Activated B cell treated with CpG ODN at 0.5 μM for 24 hours (primary cell): ENCODE measurements at places on chromosomes 16 and 17.

DNA sequence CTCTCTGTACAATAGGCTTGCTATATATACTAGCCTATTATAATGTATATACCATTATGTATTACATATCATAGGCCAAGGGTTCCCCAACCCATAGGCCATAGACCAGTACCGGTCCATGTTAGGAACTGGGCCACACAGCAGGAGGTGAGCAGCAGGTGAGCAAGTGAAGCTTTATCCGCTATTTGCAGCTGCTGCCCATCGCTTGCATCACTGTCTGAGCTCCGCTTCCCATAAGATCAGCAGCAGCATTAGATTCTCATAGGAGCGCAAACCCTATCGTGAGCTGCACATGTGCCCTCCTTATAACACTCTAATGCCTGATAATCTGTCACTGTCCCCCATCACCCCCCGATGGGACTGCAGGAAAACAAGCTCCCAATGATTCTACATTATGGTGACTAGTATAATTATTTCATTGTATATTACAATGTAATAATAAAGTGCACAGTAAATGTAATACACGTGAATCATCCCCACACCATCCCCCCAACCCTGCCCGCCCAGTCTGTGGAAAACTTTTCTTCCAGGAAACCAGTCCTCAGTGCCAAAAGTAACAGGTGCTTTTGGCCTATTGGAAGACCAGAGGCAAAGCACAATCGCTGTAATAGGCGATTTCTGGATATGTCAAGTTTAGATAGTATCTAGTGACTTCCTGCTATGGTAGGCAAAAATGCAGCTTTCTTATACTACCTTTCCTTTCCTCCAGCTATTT, 84.1 kb downstream of the MYH11 start:
- DNase-seq: no peak

DNA sequence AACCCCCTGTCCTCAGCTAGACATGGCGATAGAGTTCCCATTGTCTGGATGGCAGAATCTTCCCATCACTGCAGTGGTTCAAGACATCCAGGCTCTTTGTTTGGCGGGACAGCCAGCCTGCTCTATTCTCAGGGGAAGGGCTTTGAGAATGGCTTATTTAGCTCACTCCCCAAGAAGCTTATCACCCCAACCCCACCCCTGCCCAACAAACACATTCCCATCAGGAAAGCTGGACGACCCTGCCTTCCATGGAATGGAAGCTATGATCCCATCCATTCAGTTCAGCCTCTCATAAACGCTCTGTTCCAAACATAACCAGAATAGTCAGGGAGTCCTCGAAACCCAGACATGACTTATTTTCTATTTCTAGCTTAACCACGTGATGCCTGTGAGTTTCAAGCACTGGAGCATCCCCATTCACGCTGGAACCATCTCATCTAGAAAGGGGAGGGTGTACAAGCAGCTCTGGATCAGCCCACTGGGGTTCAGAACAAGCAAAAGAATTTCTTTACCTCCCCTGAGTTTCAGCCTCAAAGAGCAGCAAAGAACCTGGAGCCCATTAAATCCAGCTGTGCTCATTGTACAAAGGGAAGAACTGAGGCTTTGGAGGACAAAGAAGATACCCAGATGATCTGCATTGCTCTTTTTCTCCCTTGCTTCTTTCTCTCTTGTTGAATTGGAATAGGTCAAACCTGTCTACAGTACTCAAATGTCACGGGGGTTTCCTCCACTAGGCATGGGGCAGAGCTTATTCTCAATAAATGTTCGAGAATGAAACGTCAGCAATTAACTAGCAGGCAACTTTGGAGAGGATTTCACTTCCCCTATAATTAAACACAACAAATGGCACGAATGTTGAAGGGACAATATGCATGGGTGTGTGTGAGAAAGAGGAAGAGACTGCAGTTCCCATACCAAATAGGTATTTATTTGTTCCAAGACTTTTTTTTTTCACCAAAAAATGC, 93.1 kb downstream of the XYLT1 start:
- DNase-seq: no peak

GRCh38 chr16:59330019-59330670, 596.0 kb upstream of the GOT2 start:
- no peak for DNase-seq

DNA sequence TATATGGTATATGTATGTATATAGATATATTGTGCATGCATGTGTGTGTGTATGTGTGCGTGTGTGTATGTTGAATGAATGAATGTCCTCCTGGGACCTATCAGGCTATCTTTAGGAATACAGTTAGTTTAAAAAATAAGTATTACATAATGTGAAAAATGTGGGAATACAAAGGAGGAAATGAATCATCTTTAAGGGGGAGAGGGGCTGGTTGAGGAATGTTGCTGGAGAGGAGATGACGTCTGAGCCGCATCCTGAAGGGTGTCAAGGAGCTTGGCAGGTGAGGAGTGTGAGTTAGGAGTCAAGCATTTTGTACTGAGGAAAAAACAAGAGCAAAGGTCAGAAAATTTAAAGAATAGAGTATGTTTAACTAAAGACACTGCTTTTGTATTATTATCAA, 62.4 kb upstream of the NLK start:
- no peak for DNase-seq

GRCh38 chr17:6072611-6073010, 2.4 kb downstream of the WSCD1 start:
- no peak for DNase-seq

DNA sequence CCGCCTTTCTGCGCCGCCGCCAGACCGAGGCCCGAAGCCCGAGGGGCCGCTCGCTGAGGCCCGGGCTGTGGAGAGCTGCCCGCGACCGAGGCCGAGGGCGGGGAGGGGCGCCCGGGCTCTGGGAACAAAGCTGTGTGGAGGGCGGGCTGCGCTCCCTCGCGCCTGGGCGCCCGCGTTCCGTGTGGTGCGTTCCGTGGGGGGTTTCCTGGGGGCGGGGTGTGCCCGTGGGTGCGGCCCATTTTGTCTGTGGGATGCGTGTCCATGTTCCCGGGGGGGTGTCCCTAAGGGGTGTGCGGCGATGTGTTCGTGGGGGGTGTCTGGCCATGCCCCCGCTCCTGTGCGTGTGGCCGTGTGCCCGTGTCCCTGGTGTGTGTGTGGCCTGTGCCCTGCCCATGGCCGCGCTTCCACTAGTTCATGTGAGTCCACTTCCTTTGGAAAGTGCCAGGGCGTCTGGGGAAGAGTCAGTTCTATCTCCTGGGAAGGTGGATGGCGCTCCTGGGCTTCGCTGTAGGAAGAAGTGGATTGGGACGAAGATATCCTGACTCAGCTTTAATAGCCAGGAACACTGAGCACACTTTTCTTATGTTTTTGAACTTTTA, 520 bp downstream of the JPT2 start:
- DNase-seq: peak; percentile 50

DNA sequence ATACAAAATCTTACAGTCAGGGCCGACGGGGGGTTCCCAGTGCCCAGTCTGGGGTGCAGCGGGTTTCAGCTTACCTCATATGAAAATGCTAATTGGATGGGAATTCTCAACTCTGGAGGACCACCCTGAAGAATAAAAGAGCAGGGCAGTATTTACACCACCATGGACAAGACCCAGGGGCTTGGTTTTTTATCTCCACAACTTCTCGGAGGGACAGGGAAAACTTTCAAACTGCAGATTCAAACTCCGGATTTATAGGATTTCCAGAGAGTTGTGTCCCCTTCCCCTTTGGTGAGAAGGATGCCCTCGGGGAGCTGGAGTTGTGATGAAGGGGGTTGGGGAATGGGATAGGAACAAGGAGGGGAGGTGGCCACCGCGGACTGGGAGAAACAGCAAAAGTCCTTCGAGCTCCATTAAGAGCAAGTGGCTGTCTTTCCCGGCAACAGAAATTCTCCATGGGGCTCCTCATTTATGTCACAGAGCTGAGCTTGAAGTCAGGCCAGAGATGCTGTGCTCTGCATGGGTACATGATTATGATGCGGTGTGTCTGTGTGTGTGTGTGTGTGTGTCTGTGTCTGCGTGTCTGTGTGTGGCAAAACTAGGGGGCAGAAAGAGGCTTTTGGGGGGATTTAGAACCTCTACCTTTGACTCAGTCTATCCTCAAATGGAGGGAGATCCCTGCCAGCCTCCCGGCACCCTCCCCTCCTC, 15.7 kb downstream of the FOXL1 start:
- no peak for DNase-seq

- no peak for DNase-seq
Observed at GRCh38 chr17:57962279-57963148, 7.3 kb upstream of the CUEDC1 start.

DNA sequence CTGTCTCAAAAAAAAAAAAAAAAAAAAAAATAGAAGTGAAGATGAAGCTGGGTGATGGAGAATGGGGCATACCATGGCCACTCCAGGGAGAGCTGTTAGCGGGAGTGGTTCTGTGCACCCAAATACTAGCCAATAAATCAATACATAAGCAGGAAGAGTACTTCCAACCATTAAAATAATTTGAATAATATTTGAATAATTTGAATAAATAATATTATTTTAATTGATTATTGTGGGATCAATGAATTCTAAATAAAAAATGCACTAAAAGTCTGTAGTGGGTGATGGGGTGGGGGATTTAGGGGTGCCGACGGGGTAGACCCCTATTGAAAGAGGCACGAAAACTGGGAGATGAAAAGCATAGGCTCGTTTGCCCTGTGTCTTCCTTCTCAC, 41.4 kb upstream of the CMIP start:
- DNase-seq: no peak

DNA sequence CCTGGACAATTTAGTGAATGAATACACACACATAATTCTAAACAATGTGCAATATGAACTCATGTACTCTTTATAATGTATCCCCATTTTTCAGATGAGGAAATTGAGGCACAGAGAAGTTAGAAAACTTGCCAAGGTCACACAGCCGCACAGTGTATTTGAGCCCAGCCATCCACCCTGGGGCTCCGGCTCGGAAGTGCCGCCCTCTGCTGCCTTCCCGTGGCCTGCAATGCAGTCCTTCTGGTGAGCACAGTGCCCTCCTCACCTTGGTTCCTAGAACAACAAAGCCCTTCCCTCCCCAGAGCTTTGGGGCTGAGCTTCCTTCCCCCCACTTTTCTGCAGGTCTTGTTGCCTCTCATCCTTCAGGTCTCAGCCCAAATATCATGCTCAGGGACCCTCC, 63.7 kb downstream of the C16orf78 start:
- no peak for DNase-seq

DNA sequence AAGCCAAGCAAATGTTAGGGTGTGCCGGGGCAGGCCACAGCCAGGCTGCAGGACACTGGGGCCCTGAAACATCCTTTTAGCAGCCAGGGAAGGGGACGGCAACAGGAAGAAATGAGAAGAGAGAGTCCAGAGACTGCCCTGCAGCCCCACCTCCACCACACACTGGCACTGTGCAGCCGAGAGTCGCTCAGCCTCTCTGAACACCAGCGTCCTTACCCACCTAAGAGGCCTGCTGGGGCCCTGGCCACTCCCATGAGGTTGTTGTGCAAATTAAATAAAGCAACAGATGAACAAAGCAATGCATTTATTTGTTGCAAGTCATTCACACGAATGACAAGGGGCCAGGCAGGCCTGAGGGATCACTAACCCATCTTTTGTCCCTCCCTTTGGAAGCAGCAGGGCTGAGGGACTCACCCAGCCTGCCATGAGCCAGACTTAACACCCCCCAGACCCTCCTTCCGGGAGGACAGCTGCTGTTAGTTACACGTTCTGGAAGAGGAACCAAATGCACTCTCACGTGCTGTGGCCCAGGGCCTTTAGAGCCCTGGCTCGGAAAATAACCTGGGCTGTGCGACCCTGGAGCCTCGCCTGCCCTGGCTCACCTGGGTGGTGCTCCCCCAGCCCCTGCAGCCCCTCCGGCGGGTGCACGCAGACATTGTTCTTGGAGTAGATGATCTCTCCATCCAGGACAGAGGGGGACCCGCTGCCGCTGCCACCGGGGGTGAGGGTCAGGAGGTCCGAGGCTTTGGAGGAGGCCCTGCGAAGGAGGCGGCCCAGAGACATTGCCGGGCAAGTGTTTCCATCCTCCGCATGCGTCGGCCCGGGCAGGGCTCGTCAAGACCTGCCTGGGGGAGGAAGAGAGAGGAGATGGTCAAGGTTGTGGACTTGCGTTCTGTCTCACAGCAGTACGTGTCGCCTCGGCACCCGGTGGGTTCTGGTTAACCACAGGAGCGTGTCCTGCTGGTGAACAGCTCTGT, 22.6 kb downstream of the TBC1D16 start:
- DNase-seq: no peak

DNA sequence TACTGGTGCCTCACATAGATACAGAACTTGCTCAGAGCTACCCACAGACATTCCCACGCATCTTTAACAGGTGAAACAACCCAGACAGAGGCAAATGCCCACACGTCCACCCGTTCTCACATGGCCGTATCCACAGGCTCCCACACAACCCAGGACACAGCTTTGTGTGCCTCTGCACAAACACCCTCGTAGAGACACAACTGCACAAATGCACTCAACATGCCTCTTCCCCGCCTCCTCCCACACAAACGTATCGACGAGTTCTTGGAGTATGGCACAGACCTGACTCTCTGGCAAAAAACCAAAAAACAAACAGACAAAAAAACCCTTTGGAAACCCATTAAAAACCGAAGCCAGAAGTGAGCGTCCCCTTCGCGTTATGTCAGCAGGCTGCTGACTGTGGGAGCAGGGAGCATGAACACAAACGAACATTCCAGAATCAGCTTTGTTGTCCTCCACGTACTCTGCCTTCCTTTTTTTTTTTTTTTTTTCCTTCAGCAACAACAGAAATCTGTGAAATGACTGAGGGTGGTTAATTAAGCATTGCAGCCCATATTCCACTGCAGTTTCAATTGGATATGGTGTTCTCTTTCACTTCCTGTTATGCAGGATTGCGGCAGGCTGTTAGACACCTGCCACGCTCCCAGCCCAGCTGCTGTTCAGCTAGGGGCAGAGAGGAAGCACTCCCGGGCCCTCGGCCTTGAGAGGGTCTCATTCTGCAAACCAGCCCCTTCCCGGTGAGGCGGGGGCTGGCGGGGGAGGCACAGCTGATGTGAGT, 313.7 kb downstream of the MAF start:
- peak; percentile 37 for DNase-seq

DNA sequence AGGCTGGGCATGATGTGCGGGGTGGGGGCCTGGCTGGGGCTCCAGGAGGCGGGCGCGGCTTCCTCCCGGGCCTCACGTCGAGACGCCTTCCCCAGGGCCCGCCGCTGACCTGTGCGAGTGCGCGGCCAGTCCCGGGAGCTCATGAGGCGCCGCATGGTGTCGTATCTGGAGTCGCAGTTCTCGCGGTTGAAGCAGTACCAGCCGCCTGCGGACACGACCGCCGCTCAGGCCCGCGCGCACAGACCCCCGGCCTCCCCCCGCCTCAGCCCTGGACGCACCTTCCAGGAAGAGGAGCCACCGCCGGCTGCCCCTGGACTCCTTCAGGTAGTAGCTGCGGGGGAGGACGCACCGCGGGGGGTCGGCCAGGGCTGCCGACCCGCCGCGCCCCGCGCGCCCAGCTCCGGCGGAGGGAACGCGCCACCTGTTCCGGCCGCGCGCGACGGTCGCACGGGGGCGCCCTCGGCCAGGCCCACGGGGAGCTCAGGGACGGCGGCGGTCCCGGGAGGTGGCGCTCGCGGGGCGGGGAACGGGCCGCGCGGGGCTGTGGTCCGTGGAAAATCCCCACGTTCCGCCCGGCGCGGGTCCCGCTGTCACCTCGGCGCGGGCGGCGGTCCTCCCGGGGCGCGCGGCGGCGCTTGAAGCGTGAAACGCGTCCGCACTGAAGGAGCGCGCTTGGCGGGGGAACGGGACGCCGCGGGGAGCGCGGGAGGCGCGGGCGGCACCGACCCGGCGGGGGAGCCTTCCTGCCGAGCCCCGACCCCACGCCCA, 1.4 kb downstream of the NOTUM start:
- peak; percentile 90 for DNase-seq

- no peak for DNase-seq
Observed at GRCh38 chr16:84528322-84528721, 23.9 kb upstream of the MEAK7 start.
